ENCODE measurements at places on chromosomes 5 and 9.

- no peak for DNase-seq
Observed at GRCh38 chr5:121273833-121274433, 577.7 kb upstream of the FTMT start.

DNA sequence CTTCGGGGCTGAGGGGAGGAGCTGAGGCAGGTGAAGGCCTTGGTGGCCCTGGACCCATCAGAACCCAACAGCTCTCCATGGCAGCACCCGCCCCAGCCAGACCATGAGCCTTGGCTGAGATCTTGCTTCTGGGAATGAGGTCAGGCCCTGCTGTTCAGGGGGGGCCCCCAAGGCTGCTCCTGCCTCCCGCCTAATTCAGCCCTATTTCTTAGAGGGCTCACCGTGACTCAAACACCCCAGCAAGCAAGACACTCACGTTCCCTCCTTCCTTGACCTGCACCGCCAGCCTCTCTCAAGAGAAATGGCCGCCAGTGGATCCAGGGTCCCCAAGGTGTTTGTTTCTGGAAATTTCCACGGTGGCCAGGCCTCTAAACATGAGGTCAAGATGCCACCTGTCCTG lies 61.4 kb upstream of the PPP1R26 start:
- DNase-seq, result no peak

GRCh38 chr5:64954518-64954917 lies 185.8 kb downstream of the CWC27 start:
- DNase-seq, result no peak

DNA sequence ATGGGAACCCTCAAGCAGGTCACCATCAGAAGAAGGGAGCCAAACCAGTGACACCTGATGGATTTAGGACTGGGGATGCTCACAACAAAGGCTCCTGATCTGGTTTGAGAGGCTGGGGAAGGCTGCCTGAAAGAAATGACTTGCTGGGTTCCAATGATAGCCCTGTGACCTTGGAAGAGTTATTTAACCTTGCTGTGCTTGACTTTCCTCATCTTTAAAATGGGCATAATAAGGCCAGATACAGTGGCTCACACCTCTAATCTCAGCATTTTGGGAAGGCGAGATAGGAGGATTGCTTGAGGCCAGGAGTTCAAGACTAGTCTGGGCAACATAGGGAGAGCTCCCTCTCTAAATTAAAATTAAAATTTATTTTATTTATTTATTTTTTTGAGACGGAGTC lies 63.6 kb upstream of the PSD2 start:
- DNase-seq, result no peak

- DNase-seq, result no peak
Observed at GRCh38 chr9:33619666-33620404, 95.8 kb downstream of the ANKRD18B start.

DNA sequence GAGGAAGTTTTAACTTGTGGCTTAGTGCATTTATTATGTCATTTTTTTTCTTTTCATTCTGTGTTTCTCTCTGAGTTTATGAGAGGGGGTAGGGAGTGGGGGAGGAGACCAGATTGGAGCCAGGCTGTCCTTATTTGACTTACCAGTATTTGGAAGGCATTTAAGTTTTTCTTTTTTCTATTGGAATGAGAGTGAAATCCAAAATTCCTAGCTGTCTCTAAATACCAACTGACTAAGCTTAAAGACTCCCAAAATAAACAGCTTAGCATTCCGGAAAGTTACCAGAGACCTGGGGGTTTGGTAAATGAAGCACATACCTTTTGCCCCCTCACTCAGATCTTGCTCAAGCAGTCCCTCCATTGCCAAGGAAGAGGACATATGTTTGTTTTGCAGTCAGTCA lies 581.9 kb upstream of the BRINP1 start:
- no peak for DNase-seq

GRCh38 chr5:138352722-138353559 lies 456 bp downstream of the KDM3B start:
- peak; percentile 45 for DNase-seq

DNA sequence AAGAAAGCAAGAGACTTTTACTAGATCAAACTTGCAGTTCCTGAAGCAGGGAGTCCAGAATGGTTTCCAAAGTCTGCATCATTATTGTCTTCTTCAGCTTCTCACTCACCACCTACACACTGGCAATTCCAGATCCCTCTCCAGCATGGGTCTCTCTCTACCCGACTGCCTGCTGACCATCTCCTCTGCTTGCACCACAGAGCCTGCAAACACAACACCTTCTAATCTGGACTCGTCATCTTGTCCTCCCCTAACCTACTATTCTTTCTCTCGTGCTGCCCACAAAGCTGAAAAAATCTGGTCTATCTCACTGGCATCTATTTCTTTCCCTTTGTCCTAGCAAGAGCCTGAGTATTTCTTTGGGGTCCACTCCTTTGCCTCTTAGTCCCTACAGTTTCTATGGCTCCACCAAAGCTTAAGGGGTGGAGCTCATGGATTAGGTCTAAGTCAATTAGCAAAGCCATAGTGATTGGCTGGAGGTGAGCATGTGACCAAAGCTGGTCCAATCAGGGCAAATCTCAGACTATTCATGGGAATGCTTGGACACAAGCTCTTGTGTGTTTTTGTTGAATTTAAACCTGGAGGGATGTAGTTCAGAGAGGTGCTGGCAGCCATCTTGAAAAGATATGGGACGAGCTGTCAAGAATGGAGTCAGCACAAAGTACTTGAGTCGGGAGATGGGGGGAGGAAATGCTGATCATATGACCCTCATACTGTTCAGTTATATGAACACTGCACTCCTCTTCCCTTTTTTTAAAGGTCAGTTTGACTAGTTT lies 63.5 kb downstream of the GALNT12 start:
- DNase-seq, result no peak

DNA sequence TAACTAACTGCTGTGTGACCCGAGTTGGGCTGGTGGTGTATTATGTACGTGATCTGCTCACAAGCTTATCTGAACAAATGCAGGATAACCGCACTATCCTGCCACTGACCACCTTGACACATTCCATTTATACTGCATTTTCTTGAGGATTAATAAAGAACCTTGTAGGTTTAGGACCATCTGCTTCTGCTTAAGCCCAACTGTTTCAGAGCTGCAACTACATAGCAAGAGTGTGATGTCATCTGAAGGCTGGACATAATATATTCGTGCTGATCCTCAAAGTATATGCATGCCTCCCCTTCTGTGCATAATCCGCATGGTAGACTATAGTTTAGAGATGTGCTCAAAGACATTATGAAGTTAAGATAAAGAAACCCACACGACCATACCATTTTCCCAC lies 435.9 kb downstream of the BNC2 start:
- DNase-seq, result no peak

DNA sequence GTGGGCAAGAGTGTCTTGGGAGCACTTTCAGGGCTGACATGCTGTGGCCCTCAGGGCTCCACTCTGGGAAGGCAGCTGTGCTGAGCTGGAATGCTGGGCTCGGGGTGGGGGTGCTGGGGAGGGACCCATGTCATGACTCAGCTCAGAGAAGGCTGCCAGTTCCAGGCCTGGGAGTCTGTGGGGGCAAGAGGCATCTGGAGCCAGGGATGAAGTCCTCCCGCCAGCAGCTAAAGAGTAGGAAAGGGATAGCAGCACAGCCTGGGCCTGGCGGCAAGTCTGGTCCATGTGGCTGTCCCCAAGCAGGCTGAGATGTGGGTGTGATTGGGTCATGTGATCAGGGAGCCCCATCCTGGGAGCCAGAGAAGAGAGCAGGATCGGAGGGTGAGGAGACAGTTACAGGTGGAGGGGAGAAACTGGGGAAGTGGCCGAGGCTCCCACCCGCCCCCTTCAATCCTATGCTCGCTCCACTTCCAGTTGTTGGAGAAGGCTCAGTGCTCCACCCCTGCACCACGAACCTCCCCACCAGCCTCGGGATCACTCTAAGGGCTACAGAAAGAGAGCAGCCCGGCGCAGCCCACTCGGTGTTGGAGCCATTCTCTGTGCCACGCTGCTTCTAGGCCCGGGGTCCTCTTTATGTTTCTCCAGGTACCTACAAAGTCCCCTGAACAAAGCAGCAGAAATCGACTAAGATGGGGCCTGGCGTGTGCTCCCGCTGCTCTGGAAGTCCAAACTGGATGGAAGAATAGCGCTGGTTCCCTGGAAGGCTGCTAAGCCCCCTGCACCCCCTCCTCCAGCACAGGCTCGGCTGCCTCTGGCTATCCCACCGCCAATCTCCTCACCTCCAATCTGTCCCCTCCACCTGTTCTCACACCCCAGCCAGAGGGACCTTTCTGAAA lies 12.0 kb downstream of the PDGFRB start:
- DNase-seq, result no peak

DNA sequence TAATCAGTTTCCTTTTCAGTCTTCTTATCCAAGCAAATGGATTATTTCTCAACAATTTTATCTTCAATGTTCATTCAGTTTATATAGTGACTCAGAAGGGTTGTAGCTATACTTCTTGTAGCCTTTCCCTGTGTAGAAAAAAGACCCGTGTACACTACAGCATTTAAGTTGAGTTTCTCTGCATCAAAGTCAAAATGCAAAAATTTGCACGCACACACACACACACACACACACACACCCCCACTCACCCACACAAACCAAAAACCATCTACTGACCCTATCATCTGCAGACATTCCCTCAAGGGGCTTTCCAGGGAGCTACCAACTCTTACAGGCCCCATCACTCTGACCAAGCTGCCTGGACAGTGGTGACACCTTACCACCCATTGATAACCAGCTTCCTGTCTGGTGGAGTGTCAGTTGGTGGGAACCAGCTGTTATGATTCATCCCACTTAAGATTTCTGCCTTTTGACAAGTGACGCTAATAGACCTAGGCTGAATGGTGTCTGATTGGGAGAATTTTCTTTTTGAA lies 12.2 kb upstream of the ELL2 start:
- no peak for DNase-seq

DNA sequence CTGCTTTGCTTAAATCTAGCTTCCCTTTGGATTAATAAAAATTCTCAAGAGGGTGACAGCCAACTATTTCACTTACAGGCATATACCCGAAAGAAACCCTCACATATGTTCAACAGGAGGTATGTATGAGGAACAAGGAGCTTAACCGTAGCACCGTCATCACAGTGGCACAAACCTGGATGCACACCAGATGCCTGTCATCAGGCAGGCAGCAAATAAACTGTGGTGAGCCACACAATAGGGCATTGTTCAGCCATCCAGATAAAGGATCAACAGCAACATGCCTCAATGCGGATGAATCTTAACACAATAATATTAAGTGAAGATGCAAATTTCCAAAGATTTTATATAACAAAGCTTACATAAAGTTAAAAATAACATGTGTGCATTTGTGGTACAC lies 5.5 kb upstream of the TNFSF15 start:
- DNase-seq, result no peak

GRCh38 chr9:127405344-127406125 lies 8.6 kb downstream of the SLC2A8 start:
- no peak for DNase-seq

DNA sequence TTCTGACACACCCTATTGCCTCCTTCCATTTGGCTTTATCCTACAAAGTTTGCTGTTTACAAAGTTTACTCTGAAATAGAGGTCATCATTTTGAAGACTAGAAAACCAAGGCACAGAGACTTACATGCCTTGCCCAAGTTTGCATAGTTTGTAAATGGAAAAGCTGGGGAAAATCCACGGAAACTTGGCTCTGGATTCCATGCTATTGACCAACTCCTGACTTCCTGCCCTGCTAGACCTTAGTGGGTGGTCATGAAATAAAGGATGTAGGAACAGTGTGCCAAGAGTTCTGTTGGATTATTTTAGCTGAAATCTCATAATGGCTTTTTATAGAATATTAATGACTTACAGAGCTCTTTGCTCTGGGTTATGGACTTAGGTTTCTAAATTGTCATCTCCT lies 69.5 kb downstream of the GRIA1 start:
- DNase-seq, result no peak

DNA sequence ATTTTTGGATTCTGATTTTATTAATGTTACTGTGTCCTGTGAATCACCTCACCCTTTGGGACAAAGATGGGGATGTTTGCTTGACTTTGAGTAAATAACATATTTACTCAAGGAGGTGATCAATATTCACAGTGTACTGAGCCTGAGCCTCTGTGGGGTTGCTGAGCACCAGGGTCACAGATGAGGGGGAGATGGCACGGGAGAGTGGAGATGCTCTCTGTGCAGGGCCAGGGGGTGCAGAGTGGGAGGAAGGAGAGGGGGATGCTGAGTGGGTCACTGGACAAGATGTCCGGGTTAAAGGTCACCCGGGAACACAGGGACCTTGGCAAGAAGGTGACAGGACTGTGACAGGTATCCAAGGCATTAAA lies 4.0 kb downstream of the SQSTM1 start:
- no peak for DNase-seq

DNA sequence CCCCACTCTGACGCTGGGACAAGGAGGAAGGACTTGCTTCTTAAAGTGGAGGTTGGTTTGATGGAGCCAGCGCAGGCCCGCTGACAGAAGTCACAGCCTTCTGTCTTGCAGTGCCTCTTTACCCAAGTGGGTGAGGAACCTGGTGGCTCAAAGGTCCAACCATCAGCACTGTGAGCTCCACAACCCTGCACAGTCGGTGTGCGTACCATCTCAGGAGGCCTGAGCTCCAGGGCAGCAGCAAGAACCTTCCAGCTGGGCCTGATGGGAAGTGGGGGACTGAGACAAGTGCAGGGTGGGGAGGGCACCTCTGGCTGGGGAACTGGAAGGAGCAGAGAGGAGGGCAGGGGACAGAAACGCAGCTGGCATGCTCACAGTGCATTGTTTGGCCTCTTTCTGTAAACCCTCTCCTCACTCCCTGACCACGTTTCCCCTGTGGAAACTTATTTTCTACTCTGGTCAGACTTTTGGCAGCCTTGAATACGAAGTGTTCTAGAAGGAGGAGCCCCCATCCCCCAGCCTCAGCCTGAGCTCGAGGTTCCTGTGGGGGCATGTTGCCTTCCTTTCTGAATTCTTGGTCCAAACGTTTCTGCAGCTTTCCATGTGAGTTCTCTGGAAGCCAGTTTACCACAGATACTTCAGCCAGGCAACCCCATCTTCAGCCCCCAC lies 178.5 kb upstream of the PITX1 start:
- no peak for DNase-seq

GRCh38 chr9:85142496-85142911 lies 473.0 kb downstream of the NTRK2 start:
- DNase-seq, result no peak

- DNase-seq, result no peak
Observed at GRCh38 chr5:139964994-139965565, 78.0 kb downstream of the NRG2 start.

- DNase-seq, result no peak
Observed at GRCh38 chr5:41406424-41406823, 104.0 kb downstream of the PLCXD3 start.

DNA sequence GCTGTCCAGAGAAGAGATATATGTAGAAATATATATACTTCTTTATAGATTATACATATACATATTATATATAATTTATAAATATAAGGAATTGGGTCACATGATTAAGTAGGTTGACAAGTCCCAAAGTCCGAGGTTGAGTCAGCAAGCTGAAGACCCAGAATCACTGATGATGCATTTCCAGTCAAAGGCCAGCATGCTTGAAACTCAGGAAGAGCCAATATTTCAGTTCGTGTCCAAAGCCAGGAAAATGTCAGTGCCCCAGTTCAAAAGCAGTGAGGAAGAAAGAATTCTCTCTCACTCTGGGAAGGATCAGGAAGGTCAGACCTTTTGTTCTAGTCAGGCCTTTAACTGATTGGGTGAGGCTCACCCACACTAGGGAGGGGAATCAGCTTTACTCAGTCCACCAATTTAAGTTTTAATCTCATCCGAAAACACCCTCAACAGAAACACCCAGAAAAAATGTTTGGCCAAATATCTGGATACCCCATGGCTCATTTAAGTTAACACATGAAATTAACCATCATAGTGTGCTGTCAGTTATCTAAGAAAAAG lies 42.0 kb upstream of the LVRN start:
- no peak for DNase-seq

All from cerebellum (tissue), 4 donors.